ENCODE measurements at places on chromosomes 12 and 14. TPM values are rescaled to one million over a fixed set of nuclear protein-coding genes. Genes with fewer than 3 reads are reported as not detected.

Gene UNG
- 18.7 TPM for total RNA-seq

Gene A2M
- not detected for total RNA-seq

Gene NRL
- total RNA-seq: 0.69 TPM

Gene WNT1
- total RNA-seq: not detected

Gene MMP19
- total RNA-seq: 7.4 TPM

Gene ERP27
- total RNA-seq: not detected

Gene AKAP6
- 1.2 TPM for total RNA-seq

Gene CCDC177
- total RNA-seq: not detected

Gene FOXN4
- not detected for total RNA-seq

Gene INSM2
- total RNA-seq: not detected

Gene RDH5
- 3.3 TPM for total RNA-seq

Gene FLRT2
- 87.9 TPM for total RNA-seq

Gene ANG
- 3.9 TPM for total RNA-seq

Gene LRTM2
- total RNA-seq: not detected

Gene HOMEZ
- total RNA-seq: 3.6 TPM

Gene C12orf56
- 1.8 TPM for total RNA-seq

Gene SLC25A47
- not detected for total RNA-seq

Gene SLC5A8
- total RNA-seq: not detected

Gene FIGNL2
- 0.09 TPM for total RNA-seq

Gene GMPR2
- 66.8 TPM for total RNA-seq

Gene JAG2
- 1.5 TPM for total RNA-seq

Gene KCNH3
- total RNA-seq: under 0.01 TPM

Gene TMEM52B
- total RNA-seq: not detected

Gene ZNF219
- total RNA-seq: 6.0 TPM

Gene PROX2
- not detected for total RNA-seq

Gene GLT8D2
- 29.2 TPM for total RNA-seq

Gene MED13L
- 140 TPM for total RNA-seq

Gene CRIP1
- not detected for total RNA-seq

Gene RDH11
- total RNA-seq: 184 TPM

Gene BTG1
- 8.7 TPM for total RNA-seq

Gene SERPINA12
- not detected for total RNA-seq

Gene SIRT4
- total RNA-seq: 2.7 TPM

Gene EID3
- total RNA-seq: 12.1 TPM

Gene REP15
- 5.0 TPM for total RNA-seq

Gene PRKCH
- total RNA-seq: 3.1 TPM

Gene TBX3
- total RNA-seq: 42.5 TPM

Gene DEGS2
- not detected for total RNA-seq

Gene GLS2
- not detected for total RNA-seq

Measured in smooth muscle cell of the umbilical artery (primary cell).